ENCODE measurements at places on chromosomes 2 and 18. TPM values are rescaled to one million over a fixed set of nuclear protein-coding genes. Genes with fewer than 3 reads are reported as not detected.

The SERPINB3 gene
- not detected for total RNA-seq

DNA sequence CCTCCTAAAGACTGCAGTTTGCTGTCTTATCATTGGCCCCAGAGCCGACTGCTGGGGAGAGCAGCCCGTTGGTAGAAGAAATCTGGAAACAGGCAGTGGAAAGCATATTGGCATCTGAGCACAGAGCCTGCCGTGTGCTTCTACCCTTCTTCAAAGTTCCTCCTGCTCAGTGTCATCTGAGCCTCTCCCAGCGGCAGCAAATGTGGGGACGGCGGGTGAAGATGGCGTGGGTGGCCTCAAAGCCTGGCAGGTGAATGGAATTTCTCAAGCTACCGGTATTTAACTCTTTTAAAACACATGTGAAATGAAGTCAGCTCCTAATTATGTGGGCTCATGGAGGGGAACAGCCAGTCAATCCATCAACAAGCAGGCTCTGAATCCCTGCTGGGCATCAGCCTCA lies 181.6 kb upstream of the PXDN start:
- no peak for DNase-seq

GRCh38 chr18:10285283-10285640 lies 169.2 kb upstream of the APCDD1 start:
- no peak for DNase-seq

The EFHD1 gene
- 25.9 TPM for total RNA-seq

- no peak for DNase-seq
Observed at GRCh38 chr18:45232061-45232460, 383.2 kb upstream of the SLC14A2 start.

The IL37 gene
- total RNA-seq: not detected

The MOCOS gene
- total RNA-seq: 1.4 TPM

DNA sequence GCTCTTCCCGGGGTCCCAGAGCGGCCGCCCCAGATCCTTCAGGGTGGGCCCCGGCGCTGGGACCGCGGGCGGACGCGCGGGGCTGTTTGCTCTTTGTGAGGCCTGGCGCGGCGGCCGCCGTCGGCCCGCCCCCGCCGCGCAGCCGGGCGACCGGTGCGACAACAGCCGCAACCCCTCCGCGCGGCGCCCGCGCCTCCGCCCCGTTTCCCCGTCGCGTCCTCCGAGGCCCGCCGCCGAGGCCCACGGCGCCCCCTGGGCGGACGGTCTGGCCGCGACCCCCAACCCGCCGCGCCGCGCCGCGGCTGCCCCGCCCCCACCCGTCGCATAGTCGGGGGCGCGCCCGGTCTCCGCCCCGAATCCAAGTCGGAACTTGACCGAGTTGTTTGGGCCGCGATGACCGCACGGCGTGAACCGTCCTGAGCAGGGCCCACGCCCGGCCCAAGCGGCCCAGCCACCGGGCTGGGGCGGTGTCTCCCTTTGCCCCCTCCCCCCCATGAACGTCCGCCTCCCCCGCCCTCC lies 448 bp downstream of the YPEL5 start:
- DNase-seq: no peak

The SERPINB12 gene
- not detected for total RNA-seq

Measured in uterus (tissue), 4 donors.